ENCODE measurements at places on chromosomes 5 and 9.

- DNase-seq: no peak
Measured at GRCh38 chr9:135106551-135107270, 19.2 kb downstream of the OLFM1 start.

- no peak for DNase-seq
Measured at GRCh38 chr9:127353882-127354281, 43.1 kb upstream of the SLC2A8 start.

DNA sequence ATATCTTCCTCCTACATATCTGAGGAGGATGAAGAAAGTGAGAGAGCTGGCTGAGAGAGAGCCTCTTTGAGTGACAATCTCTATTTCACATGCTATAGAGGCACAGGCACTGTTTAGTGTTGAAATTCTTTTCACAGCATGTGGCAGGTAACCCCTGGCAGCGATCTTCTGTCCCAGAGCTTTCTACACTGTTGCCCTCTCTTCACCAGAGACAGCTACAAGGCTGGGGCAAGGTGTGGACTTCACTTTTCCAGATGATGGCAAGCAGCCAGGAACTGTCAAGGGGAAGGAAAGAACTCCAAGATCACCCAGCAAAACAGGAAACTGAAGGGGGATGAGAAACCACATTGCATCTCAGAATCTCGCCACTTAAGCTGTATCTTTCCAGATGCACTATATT, 205.2 kb downstream of the CAAP1 start:
- no peak for DNase-seq

- no peak for DNase-seq
Measured at GRCh38 chr5:92567831-92568450, 1013.1 kb downstream of the NR2F1-AS1 start.

DNA sequence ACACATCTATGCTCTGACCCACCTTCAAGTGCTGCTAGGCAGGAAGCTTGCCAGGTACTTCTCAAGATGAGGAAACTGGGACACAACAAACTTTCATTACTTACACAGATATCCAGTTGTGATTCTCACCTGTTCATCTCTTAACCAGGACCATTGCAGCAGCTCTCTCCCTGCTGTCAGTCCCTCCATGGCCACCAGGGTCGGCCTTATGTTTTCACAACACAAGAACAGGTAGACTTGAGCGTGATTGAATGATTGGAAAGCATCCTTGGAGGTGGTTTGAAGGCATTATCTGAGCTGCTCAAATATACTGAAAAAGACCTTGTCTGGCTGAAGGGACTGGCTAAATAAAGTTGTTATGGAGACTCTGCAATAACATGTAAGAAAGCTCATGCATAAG, 94.4 kb downstream of the MTREX start:
- DNase-seq: no peak

GRCh38 chr5:116848954-116849581, 274.4 kb upstream of the SEMA6A start:
- no peak for DNase-seq

GRCh38 chr5:146428658-146429057, 18.5 kb upstream of the TCERG1 start:
- DNase-seq: no peak

- no peak for DNase-seq
Measured at GRCh38 chr5:154055201-154055600, 16.4 kb downstream of the MFAP3 start.

GRCh38 chr9:91905991-91906469, 44.0 kb downstream of the ROR2 start:
- DNase-seq: peak; percentile 1

DNA sequence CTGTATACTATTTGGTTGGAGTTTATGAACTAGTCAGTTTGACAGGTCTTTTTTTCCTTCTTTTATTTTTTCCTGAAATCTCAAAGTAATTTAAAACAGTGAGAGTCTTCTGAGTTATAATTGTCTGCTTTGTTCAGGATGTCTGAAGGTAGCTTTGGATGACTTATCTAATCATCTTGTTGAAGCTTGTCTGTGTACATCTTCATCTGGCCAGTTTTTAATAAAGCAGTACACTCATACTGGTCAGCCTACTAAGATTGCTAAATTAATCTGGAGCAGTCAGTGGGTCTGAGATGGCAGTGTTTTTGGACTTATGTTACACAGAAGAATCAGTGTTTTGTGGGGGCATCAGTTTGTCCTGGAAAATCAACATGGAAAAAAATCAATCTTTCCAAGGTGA, 482.4 kb downstream of the CDH10 start:
- no peak for DNase-seq

- DNase-seq: no peak
Measured at GRCh38 chr5:117803533-117803932, 1184.8 kb downstream of the DTWD2 start.
